ENCODE measurements at places on chromosomes 12 and 14. TPM values are rescaled to one million over a fixed set of nuclear protein-coding genes. Genes with fewer than 3 reads are reported as not detected.

DNA sequence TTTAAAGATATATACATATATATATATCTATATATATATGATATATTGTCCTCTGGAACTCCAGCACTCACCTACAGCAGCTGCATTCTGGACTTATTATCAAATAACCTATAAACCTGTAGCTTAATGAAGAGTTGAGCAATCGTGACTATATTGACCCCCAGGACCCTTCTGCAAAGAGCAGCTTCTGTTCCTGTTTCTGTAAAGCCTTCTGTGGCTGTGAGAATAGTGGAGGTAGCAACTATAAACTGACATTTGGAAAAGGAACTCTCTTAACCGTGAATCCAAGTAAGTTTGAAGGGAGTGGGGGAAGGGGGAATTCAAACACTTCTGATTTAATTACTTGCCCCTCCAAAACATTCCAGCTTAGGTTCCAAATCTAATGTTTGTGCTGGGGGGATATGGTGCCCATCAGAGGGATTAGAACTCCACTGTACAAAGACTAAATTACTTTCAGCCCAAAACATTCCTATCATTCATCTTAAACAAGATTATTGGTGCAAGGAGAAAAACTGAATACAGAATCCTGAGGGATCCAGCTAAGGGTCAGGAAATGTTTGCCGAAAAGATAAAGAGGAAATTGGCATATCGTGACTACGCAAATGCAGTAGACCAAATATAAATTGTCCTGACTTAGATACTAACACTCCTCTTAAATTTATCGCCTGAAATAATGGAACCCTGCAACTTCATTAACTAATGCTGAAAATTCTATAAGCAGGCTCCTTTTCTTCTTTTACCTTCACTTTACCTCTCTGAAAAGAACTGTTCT, 106.1 kb downstream of the DAD1 start:
- DNase-seq = no peak

GRCh38 chr12:54853933-54854538, at the start of gene MUCL1:
MUCL1 (plus strand) TSS chr12:54854516; CDS start chr12:54854583, 67 bp downstream.
- DNase-seq = no peak

The LYZ gene
- polyA plus RNA-seq = 233 TPM

DNA sequence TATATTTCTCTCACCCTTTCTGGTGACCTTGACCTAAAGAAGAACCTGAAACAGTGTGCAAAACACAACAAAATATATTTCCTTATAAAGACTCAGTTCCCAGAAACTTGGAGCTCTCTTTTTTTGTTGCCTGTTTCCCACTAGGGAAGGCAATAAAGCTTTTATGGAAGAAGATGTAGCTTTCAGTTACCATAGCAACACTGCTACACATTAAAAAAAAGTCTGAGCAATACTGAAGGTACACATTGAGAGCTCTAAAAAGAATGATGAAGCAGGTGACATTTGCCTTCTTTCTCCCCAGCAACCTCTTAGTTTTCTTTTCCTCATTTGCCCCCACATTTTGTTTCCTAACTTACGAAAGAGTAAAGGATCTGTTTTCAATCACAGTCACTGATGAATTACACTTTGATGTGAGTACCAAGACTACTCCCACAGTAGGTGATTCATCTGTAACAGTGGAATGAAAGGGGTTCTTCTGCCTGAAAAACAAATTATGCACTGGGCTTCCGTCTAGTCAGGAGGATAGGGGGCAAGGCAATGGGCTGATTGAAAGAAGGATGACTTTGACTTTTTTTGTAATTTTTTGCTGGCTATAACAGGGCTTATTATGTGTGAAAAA, 1.1 kb upstream of the CATSPERB start:
- DNase-seq = no peak

- no peak for DNase-seq
Observed at GRCh38 chr12:92863251-92863650, 65.8 kb downstream of the EEA1 start.

DNA sequence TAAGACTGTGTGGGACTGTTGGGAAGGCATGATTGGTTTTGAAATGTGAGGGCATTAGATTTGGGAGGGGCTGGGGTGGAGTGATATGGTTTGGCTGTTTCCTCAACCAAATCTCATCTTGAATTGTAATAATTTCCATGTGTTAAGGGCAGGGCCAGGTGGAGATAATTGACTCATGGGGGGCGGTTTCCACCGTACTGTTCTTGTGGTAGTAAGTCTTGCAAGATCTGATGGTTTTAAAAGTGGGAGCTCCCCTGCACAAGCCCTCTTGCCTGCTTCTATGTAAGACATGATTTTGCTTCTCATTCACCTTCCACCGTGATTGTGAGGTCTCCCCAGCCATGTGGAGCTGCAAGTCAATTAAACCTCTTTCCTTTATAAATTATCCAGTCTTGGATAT, 76.6 kb upstream of the PPFIA2 start:
- DNase-seq = no peak

- DNase-seq = no peak
Observed at GRCh38 chr14:76045773-76046172, 60.2 kb downstream of the IFT43 start.

Data from ovary (tissue), 10 donors.